ENCODE measurements at places on chromosomes 3 and 15.

- no peak for DNase-seq
Measured at GRCh38 chr3:10334459-10334858, 13.5 kb upstream of the SEC13 start.

- DNase-seq: no peak
Measured at GRCh38 chr3:43073116-43073835, 32.6 kb downstream of the POMGNT2 start.

GRCh38 chr3:117868766-117869165, 1159.2 kb downstream of the TUSC7 start:
- no peak for DNase-seq

DNA sequence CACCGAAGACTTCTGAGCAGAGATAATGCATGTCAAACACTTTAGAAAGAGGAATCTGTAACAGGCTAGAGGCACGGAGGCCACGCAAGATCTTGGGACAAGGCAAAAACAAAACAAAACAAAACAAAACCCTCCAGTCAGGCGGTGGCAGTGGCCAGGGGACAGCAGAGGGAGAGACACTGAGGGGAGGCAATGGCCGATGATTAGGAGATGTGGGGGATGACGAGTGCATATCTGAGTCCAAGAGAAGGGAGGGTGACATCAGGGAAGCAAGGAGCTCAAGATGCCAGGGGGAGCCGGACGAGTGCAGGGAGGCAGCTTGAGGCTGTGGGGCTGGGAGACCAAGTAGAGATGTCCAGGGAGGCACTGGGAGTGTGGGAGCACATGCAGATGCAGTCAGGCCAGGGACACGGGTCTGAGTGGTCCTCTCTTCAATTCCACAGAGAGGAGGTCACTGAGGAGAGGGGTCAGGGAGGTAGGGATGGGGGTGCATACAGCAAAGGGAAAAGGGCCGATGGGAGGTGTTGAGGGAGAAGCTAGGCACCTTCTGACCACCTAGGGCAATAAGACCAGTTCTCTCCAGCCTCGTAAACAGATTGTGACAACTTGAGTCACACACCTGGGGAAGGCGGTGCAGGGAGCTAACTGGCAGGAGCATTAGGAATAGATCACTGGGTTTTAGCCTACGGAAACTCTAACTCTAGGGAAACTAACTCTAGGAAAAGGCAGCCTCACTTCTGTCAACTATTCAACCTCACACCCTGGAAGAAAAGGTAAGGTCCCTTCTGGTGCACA, 29.6 kb downstream of the SLCO2A1 start:
- DNase-seq: no peak

DNA sequence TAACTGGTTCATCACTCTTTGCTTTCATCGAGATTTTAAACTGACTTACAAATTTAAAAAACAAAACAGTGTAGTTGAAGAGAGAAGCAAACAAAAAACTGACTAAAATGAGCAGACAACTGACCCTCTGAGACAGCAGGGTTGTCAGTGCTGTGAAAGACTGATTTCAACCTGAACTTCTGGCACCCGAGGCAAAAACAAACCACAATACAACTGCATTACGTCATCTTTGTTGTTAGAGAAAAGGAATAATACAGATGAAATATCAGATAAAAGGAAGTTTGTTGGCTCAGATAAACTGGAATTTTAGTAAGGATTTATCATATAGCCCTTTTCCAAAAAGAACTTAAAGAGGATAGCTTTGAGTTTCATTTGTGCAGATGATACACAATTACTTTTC, 51.1 kb downstream of the PARP15 start:
- no peak for DNase-seq

- DNase-seq: no peak
Measured at GRCh38 chr3:38311941-38312340, 29.8 kb downstream of the SLC22A14 start.

- DNase-seq: no peak
Measured at GRCh38 chr3:81823882-81824395, 62.5 kb upstream of the GBE1 start.

- DNase-seq: no peak
Measured at GRCh38 chr3:136141291-136141785, 54.8 kb downstream of the MSL2 start.

- no peak for DNase-seq
Measured at GRCh38 chr3:82217571-82217970, 456.1 kb upstream of the GBE1 start.

DNA sequence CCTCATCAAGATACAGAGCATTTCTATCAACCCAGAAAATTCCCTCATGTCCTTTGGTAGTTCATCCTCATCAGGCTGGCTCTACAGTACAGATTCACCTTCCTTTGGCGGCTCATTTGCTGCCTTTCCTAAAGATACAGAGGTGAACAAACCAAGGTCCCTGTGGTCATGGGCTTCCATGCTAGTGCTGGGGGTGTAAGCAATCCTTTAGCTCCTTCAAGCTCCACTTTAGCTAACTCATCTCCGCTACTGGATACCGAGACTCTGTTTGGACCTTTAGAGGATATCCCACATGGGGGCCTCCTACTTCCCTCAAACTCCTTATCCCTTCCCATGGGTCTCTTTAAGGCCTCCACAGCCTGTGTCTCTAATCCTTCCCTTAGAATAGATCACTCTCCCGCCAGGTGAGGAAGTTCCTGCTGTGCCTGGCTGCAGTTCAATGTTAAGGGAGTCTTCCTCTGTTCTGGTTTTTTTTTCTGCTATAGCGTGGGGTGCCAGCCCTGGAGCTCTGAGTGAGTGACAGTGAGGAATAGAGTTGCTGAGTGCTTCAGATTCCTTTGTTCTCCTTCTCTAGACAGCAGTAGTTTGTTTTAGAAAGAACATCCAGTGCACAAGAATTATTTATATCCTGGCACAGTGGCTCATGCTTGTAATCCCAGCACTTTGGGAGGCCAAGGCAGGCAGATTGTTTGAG, 30.7 kb downstream of the CLEC3B start:
- DNase-seq: no peak

- no peak for DNase-seq
Measured at GRCh38 chr15:81313686-81314085, 10.3 kb downstream of the STARD5 start.

- DNase-seq: no peak
Measured at GRCh38 chr15:92981333-92981732, 81.2 kb downstream of the CHD2 start.

GRCh38 chr15:83210619-83211018, 3.0 kb upstream of the HDGFL3 start:
- DNase-seq: no peak

DNA sequence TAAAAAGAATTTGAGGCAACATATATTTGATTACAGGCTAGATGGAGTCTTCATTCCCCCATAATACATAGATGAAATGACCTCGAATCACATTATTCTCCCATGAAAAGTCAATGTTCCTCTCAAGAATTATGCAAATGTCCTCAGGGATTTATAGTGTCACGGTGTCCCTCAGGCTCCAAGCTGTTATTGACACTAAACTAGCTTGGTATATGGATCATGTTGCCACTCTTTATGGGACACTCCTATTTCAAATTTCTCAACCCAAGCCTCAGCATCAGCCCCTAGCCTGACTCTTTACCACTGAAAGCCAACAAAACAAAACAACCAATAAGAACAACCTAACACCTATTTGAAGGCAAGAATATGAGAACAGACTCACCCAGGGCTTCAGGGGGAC, 139.8 kb downstream of the TPRG1 start:
- no peak for DNase-seq

- no peak for DNase-seq
Measured at GRCh38 chr3:58074997-58075396, 66.8 kb downstream of the FLNB start.

- DNase-seq: no peak
Measured at GRCh38 chr3:26316472-26316871, 306.1 kb upstream of the LRRC3B start.

GRCh38 chr15:79243723-79244122, 38.8 kb upstream of the ANKRD34C start:
- DNase-seq: no peak

DNA sequence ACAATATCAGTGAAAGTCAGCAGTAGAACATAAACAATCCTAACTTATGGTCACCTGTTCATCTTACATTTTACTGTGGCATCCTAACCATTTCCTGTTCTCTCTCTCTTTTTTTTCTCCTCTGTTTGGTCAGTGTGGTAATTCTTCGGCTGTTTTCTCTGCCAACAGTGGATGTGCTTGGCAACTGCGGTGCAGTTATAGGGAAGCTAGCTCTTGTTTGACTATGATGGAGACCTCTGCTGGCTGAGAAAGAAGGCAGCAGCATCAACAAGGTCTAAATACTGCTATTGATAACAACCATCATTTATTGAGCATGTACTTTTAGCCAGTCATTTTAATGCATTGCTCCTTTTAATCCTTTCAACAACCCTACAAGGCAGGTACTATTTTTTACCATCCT, 723 bp upstream of the DRD3 start:
- no peak for DNase-seq

- DNase-seq: no peak
Measured at GRCh38 chr3:158718490-158719170, 13.6 kb downstream of the RARRES1 start.

DNA sequence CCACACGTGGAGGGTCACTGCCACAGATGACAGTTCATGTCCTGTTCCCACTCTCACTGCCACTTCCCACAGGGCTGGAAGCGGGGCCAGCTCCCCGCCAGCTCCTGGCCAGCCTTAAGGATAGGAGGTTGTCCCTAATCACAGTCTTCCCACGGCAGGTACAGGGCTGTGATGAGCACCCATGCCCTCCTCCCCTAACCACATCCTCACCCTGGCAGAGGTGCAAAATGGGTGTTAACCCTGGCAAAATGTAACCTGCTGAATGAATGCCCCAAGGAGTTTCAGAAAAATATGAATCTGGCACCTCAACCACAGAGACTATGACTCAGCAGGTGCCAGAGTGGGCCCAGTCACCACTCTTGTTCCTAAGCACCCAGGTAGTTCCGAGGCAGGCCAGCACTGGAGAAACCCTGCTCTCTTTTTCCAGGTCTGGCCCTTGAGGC, 185.1 kb upstream of the TPM1 start:
- no peak for DNase-seq

- no peak for DNase-seq
Measured at GRCh38 chr3:146496251-146496650, 26.9 kb upstream of the PLSCR2 start.

- no peak for DNase-seq
Measured at GRCh38 chr3:142235690-142236089, 10.3 kb upstream of the GK5 start.

DNA sequence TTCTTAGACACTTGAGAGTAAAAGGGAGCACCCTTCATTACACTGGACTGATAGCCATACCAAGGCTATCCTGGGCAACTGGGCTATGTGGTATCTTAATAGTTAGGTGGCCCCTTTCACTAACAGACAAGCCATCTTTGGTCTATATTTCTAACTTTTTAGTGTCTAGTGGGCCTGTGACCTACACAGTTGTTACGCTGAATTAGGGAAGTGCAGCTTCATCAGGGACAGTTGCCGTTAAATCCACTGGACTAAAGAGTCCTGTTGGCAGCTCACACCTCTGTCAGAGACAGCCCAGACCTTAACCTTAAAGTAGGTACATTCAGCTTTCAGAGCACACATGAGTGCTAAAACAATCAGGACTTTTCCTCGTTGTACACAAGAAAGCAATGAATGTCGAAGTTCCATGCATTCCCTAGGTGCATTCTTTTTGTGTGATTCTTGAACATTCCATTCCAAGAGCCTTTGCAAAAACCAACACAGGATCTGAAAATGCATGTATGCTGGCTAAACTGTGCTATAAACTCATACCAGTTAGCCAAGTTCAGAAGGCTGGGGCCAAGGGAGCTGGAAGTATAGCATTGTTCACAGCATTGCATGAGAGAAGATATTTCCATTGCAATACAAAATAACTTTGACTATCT, 230.2 kb upstream of the EIF1B start:
- no peak for DNase-seq

- no peak for DNase-seq
Measured at GRCh38 chr3:125185805-125186204, 26.7 kb downstream of the SLC12A8 start.

DNA sequence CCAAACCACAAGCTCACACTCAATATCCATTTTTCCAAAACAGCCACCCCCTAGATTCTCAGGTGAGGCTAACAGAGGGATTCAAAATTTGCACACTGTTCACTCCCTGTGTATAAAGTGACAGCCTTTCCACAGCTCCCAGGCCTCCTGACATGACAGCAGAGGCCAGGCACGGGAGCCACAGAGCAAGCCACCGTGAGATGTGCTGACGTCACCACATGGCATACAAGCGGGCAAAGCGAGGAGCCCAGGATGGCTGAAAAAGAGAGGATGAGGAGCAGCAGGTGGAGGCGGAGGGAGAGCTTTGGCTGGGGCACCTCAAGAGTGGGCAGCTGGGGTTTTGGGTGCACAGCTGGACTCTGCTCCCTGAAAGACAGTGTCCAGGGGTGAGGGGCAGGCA, 27.1 kb downstream of the EHD4 start:
- no peak for DNase-seq

- no peak for DNase-seq
Measured at GRCh38 chr3:42799376-42799775, 4.9 kb downstream of the HIGD1A start.

GRCh38 chr3:107958146-107958545, 132.7 kb downstream of the CD47 start:
- DNase-seq: no peak

GRCh38 chr3:46427916-46428833, 21.1 kb downstream of the CCRL2 start:
- DNase-seq: no peak

DNA sequence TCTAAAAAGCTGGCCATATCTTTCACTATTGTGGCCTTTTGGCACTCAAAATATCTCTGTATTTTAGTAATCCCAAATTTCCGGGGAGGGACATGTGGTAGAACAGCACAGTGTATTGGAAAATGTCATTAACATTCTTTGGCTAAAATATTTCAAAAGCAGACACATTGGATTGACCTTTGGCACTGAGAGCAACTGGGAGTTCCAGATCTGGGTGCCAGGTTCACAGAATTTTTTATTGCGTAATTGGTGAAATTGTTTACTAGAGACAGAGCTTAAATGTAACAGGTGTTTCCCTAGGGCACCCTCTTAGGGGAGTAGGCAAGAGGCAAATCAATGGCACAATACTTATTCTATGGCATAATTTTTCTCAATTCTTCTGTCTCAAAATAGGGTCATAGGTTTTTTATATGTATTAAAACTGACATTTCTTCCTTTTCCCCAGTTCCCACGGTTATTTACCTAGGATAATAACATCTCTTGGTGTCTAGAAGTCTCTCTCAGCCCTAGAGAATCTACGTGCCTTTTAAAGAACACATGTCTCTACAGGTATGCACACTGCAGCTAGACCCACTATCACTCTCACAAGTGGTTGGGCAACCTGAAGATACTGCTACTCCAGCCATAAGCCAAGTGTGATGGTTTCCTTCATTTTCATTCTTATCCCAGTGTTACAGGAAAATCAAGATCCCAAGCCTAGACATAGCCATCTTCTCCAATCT, 10.6 kb downstream of the RBMS3 start:
- no peak for DNase-seq

DNA sequence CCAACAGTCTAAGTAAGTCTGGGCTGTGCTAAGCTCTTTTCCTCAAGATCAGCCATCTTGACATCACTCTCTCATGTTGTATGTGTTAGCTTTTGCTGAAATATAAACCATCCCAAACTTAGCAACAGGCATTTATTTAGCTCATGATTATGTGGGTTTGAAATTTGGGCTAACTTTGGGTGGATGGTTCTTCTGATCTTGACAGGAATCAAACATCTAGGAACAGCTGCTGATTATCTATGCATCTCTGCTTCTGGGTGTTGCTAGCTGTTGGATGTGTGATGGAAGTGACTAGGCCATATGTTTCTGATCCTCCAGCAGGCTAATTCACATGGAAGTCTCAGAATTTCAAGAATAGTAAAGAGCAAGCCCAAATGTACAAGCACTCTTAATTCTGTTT, 615.2 kb upstream of the TGFBR2 start:
- DNase-seq: no peak

Measured in stimulated activated CD4-positive, alpha-beta T cell treated with anti-CD3 and anti-CD28 coated beads, Interleukin-1b, Interleukin-23, amount 100 ng/mL, for 1 hour (primary cell).